Gastrocnemius medialis (tissue), 4 donors: ENCODE measurements at places on chromosomes 16 and 17.

- no peaks in the 10 kb centered on the region for H3K36me3 ChIP-seq
- H3K27me3 ChIP-seq, result peaks cover 5% of the 10 kb centered on the region
- H3K4me1 ChIP-seq, result peaks cover 15% of the 10 kb centered on the region
- DNase-seq, result no peak
- no peak overlapping the region for H3K4me3 ChIP-seq
- no peak overlapping the region for H3K27ac ChIP-seq
Measured at GRCh38 chr17:2721603-2722002, 10.0 kb upstream of the CLUH start.

DNA sequence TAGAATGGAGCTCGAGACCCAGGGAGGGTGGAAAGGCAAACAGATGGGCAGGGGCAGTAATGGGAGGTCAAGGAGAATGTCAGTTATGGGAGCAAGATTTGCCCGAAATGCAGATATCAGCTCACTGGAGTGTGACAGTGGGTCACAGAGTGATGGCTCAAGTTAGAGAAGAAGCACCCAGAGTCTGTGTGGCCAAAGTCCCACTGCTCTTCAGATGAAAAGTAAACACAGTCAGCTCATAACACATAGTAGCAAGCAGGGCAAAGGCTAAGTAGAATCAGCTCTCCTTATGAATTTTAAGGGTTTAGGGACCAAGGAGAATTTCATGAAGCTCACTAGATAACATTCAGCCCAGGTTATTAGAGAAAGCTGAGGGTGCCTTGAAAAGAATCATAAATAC, 264.9 kb upstream of the MON1B start:
- DNase-seq, result no peak
- no peak overlapping the region for H3K27ac ChIP-seq
- no peaks in the 10 kb centered on the region for H3K36me3 ChIP-seq
- no peaks in the 10 kb centered on the region for H3K4me1 ChIP-seq
- no peak overlapping the region for H3K4me3 ChIP-seq

DNA sequence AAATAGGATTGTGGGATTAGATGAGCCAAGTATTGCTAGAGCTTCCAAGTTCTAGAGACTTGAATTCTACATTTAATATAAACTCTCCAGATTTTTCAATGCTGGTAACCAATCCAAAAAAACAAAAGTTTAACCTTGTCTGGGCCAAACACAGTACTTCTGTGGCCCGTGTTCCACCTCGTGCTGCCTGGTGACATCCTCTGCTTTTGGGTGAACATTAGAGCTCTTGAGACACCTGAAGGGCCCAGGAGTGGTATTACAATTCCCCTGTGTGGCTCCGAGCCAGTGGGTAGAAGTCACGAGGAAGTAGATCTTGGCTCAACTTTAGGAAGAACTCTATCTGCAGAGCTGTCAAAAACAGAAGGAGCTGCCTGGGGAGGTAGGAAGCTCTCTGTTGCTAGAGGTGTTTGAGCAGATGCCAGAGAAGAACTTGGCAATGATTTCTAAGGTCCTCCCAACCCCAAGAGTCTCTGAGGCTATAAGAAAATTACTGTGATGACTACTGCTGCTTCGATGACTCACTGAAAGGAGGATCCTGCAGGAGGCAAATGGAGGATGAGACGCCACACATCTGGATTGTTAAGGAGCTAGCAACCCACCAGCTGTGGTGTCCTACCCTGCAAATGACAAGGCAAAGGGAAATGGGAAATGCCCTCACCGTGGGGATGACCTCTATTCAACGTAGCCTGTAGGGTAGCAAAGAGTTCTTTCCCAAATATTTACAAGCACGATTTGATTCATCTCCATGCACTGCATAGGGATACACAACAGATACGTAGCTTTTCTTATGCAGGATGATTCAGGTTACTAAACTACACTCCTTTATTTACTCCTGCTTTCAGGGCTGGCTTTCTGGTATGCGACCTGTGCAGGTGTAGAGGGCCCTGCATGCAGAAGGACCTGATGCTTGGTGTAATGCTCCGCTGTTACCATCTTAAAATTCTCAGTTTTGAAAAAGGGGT, 45.8 kb upstream of the GAS7 start:
- no peak overlapping the region for H3K4me3 ChIP-seq
- H3K36me3 ChIP-seq, result no peaks in the 10 kb centered on the region
- no peak overlapping the region for H3K27ac ChIP-seq
- no peaks in the 10 kb centered on the region for H3K4me1 ChIP-seq
- no peak for DNase-seq
- no peaks in the 10 kb centered on the region for H3K27me3 ChIP-seq

DNA sequence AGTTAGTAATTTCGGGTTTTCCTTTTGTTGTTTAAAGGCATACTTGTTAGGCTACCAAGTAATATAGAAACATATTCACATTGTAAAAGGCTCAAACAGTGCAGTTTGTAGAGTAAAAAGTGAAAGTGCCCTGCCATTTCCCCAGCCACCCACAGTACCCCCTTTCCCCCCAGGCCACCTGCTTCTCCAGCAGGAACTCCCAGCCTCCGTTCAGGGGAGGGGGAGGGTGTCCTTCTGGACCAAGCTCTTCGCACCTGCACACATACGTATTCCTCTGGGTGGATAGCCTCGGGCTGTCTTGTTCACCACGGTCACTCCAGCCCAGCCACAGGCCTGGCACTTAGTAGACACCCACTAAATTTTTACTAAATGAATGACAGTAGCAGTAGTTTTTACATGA, 144.5 kb downstream of the CLEC16A start:
- H3K27me3 ChIP-seq, result no peaks in the 10 kb centered on the region
- H3K27ac ChIP-seq, result no peak overlapping the region
- peaks cover 11% of the 10 kb centered on the region for H3K4me1 ChIP-seq
- no peaks in the 10 kb centered on the region for H3K36me3 ChIP-seq
- H3K4me3 ChIP-seq, result no peak overlapping the region

DNA sequence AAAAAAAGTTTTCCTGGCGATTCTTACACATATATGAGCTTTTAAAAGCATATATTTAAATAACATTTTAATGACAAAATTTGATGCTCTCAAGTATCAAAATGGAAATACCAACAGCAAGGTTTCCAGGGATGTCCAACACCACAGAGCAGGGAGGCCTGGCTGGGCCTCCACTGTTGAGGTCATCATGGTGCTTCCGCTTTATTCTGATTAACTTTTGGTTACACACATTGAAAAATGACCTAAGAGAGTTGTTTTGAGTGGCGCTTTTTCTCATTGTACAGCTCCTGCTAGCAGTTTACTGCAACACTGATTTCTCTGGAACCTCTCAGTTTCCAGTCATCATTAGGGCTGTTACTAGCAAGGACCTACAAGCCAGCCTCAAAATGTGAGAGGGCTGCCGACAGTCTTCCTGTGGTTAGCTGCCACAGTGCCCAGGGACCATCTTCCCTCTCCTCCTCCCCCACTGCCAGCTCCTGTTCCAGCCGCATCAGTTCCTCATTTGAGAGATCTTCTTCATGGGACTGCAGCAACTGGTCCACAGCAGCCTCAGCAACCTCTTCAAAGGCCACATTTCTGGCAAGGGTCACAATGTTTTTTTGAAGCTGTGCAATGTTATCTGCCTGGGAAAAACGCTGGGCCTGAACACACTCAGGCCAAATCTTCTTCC, 21.3 kb downstream of the DEF8 start:
- H3K27ac ChIP-seq, result no peak overlapping the region
- peaks cover 40% of the 10 kb centered on the region for H3K4me1 ChIP-seq
- H3K27me3 ChIP-seq, result no peaks in the 10 kb centered on the region
- DNase-seq, result no peak

GRCh38 chr17:41335747-41336146, 14.9 kb downstream of the KRT33A start:
- H3K27me3 ChIP-seq, result no peaks in the 10 kb centered on the region
- H3K36me3 ChIP-seq, result no peaks in the 10 kb centered on the region
